ENCODE measurements at places on chromosomes 3 and 15.

DNA sequence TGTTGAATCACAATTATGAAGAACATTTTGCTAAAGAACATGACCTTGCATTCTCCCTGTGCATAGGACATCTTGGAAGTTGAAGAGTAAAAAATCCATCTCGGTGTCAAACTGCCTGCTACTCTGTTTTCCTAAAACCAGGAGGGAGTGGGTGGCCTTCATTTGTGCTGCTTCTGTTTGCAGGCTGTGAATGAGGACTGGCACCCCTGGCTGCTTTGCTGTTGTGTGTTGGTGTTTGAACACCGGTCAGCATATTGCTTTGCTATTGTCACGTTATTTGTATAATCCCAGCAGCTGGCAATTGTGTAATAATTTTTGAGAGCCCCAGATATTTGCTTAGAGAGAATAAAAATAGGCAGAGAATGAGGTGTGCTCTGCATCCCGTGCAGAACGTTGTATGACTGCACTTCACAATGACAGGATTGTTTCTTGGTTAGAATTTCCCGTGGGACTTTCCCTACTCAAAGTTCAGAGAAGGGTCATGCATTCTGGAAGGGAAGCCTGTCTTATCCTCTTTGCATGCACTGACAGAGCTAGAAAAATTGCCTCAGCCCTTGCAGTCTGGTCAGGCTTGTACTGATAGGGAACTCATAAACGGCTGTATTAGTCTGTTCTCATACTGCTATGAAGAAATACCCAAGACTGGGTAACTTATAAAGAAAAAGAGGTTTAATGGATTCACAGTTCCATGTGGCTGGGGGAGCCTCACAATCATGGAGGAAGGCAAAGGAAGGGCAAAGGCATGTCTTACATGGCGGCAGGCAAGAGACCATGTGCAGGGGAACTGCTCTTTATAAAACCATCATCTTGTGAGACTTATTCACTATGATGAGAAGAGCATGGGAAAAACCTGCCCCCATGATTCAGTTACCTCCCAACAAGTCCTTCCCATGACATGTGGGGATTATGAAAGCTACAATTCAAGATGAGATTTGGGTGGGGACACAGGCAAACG, 16.3 kb downstream of the SV2B start:
- DNase-seq, result peak; percentile 34

- no peak for DNase-seq
Measured at GRCh38 chr3:194687638-194688199, 2.0 kb downstream of the FAM43A start.

- no peak for DNase-seq
Measured at GRCh38 chr3:81752604-81753003, 8.8 kb downstream of the GBE1 start.

GRCh38 chr3:69560818-69561217, 174.9 kb upstream of the FRMD4B start:
- no peak for DNase-seq

- DNase-seq, result no peak
Measured at GRCh38 chr3:41907330-41908073, 54.4 kb downstream of the ULK4 start.

- DNase-seq, result no peak
Measured at GRCh38 chr15:31255732-31256377, 70.8 kb upstream of the KLF13 start.

GRCh38 chr3:1515882-1516281, 423.1 kb downstream of the CNTN6 start:
- DNase-seq, result no peak

DNA sequence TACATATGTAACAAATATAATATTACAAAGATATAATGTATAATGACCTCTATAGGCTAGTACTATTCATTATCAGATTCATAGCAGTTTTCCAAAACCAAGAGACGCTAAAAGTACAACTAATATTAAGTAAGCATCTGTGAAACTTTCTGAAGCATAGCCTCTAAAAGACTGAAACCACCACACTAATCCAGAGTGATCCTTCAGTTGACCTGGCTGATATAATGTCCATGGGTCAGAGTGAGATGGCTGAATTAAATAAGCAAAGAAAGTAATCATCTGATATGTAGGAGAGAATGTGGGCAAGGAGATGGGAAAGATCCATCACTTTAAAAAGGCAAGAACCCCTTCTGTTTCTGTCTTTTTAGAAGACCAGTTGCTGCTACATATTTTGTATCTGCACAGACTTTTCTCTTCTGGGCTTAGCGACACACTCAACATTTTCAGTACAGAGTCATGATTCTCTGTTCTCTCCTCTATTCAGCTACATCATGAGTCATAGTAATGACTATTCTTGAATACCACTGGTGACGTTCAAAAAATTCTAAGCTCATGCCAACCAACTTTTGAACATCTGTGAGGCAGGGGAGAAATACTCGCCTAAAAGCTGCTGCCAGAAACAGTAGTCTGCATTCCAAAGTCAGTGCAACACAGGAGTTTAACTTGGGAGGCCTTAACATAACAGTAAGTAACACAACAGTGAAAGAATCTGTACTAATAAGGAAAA, 149.6 kb downstream of the MAGI1 start:
- DNase-seq, result no peak

GRCh38 chr3:24225385-24225950, 269.2 kb downstream of the THRB start:
- DNase-seq, result no peak

- DNase-seq, result no peak
Measured at GRCh38 chr3:106617276-106617675, 748.5 kb upstream of the CBLB start.

DNA sequence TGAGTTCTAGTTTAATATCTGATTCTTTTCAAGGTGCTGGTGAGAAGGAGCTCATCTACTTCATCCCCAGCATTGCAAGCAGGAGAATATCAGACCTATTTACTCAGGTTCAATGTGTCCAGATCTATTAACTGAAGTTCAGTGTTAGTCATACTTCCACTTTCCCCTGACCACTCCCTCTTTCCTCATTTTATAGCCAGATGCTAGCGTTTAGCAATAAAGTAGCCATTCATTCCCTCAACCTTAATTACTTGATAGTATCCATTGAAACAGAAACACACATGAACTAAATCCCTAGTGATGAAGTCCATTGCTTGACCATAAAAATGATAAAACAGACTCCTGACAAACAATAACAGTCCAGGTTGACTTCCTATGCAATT, 60.0 kb downstream of the RPL22L1 start:
- no peak for DNase-seq

- DNase-seq, result no peak
Measured at GRCh38 chr15:38930851-38931572, 366.4 kb upstream of the RASGRP1 start.

DNA sequence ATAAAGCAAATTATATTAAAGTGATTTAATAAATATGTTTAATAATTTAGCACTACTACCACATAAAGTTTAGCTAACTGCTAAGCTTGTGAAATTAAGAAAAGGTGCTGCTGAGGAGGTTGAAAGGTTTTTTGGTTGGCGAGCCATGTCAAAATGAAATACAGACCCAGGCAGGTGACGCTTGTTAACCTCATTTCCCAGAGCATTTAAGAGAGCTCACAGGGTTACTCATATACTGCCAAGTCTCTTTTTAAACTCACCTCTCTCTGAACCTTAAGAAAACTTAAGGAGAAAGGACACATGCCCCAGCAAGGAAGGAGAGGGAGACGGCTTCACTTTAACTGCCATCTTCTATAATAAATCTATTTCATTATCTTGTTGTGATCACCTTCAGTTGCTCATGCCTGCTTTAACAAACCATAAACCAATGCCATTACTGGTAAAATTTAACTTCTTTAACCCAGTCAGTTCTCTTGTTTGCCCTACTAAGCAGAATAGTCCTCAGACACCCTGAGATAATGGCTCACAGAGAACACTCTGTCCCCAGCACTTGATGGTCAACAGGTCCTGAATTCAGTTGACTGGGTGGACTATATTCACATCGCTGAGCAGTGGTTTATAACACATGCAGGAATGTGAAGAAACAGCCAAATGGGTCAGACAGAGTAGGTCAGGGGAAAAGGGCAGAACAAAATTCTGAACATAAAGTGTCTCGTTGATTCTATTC, 540.1 kb downstream of the UNC13C start:
- no peak for DNase-seq

GRCh38 chr3:180563406-180563805, 38.6 kb upstream of the TTC14 start:
- DNase-seq, result no peak

- no peak for DNase-seq
Measured at GRCh38 chr3:171606151-171606751, 146.0 kb upstream of the TNIK start.

DNA sequence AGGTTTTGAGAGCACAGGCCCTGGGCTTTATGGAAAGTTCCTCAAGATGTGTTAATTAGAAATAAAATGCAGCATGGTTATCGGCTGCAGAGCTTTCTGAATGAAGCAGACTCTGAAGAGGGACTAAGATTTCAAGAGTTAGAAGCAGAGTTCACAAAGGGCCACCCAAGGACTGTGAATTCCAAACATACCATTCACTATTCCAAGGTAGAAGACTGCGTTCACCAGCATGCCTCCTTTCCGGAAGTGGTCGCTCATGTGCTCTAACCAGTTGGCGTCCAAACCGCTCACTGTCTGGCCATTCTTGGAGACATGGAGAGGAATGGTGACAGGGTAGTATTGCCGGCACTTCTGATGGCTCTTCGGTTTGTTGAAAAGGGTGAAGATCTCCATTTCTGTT, 104.9 kb downstream of the OXNAD1 start:
- DNase-seq, result no peak

DNA sequence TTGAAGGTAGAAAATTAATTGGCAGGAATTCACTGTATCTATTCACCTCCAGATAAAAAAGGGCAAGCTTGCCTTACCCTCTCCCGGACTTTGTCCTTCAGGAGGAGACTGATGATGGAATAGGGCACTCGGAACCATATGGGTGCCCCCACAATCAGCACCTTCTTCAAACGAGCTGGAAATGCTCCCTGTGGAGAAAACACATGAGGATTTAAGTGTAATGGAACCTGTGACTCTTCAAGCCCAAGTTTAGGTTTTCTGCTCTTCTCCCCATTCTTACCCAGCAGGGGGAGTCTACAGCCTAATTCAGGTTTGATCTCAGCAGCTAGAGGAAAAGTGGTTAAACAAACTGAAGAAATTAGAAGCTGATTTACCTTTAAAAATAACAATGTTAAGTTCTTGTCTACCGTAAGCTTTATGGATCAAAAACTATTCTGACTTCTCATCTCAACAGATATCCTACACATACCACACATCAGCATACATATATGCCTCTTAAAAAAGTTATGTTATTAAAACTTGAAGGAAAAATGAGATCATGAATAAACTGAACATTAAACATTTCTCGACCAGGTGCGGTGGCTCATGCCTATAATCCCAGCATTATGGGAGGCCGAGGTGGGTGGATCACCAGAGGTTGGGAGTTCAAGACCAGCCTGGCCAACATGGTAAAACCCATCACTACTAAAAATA, 57.5 kb upstream of the SIN3A start:
- no peak for DNase-seq

DNA sequence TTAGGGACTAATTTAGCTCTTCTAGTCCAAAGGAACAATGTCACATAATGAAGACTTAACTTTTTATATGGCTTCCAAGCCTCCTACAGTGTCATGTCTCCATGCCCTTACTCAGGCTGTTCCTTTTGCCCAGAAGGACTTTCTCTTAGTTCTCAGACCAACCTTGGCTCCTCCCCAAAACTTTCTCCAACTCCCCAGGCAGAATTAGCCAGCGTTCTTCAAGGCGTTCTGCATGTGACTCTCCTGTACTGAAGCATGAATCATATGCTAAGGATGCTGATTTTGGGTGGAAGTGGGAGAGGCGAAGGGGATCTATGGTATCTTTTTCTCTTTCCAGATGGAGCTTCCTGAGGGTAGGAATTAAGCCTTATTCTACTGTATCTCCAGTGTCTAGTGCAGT, 335.1 kb upstream of the ICE2 start:
- no peak for DNase-seq

DNA sequence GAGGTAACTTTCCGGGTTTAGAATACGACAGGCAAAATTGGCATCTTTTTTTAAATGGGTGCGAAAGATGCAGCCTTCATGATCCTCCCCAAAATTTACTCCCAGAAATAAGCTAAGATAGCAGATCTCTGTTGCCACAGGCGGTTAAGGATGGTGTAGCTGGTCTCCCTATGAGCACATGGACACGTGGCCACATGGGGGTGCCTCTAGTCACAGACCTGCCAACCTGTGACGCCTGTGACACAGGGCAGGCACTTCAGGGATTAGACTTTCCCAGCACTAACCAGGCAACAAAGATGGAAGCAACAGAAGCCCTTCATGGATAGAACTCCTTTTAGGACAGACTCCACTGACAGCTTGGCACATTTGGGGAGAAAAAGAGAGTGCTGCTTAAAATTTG, 320.3 kb downstream of the THSD4 start:
- no peak for DNase-seq

- DNase-seq, result no peak
Measured at GRCh38 chr3:154728285-154728684, 298.3 kb upstream of the GPR149 start.

DNA sequence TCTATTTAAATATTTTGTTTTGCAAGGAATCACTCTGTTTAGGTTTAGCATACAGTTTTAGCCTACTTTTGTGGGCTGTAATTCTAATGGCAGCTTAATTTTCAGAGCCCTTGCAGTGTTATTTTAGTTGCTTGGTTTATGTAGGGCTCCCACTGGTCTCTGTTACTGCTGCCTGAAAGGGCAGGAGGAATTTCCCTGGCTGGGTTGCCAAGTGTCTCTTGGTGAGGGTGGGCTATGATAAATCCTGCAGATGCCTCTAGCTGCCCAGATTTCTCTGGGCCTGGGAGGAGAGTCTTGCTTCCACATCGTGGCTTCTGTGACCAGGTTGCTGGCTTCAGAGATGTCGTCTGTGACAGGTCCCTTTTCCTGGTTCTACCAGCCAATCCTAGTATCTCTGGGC, 36.2 kb downstream of the ILDR1 start:
- no peak for DNase-seq

GRCh38 chr3:5184499-5184898, 3.0 kb upstream of the EDEM1 start:
- DNase-seq, result no peak

GRCh38 chr3:191972714-191973398, 511.9 kb downstream of the PYDC2 start:
- DNase-seq, result no peak

DNA sequence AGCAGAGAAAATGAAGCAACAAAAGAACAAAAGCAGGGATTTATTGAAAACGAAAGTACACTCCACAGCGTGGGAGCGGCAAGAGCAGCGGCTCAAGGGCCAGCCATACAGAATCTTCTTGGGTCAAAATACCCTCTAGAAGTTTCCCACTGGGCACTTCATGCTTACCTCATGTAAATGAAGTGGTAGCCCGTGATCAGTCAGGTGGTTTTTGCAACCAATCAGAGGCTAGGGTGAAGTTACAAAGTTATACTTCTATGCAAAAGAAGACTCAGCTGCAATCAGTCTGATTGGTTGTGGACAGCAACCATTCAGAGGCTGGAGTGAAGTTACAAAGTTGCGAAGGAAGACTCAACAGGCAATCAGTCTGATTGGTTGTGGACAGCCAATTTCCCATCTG, 37.8 kb upstream of the TRH start:
- DNase-seq, result peak; percentile 1

DNA sequence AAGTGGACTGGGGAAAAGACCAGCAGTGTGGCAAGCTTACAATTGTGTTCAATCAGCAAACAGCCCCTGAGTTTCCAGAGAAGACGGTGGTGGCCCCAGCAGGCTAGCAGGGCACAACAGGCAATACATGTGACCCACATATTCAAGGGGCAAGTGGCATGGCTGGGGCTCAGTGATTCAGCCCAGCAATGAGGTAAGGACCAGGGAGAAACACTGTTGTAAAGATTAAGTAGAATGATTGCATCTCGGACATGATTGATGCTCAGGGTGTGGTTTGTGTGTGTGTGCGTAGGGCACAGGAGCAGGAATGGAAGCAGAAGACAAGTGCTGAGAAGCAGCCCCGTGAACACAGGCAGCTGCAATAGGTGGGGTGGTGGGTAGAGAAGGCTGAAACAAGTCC, 37.9 kb downstream of the KLHL6 start:
- DNase-seq, result no peak

Measured in NCI-H1048 (cell line).